ENCODE measurements at places on chromosomes 12 and 14. TPM values are rescaled to one million over a fixed set of nuclear protein-coding genes. Genes with fewer than 3 reads are reported as not detected.

DNA sequence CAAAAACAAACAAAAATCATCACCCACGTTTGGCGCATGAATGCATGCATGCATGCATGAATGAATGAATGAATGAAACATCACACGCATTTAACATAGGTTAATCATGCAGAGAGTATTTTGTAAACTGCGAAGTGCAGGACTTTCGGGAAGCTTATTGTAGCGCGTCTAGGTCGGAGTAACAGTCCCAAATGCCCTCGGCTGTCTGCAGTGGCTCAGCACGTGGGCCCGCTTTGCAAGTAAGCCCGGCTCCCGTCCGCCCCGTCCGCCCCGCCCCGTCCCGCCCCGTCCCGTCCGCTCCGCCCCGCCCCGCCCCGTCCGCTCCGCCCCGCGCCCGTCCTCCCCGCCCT lies 263 bp upstream of the IFT81 start:
- DNase-seq = no peak
- H3K4me3 ChIP-seq = no peak overlapping the region

DNA sequence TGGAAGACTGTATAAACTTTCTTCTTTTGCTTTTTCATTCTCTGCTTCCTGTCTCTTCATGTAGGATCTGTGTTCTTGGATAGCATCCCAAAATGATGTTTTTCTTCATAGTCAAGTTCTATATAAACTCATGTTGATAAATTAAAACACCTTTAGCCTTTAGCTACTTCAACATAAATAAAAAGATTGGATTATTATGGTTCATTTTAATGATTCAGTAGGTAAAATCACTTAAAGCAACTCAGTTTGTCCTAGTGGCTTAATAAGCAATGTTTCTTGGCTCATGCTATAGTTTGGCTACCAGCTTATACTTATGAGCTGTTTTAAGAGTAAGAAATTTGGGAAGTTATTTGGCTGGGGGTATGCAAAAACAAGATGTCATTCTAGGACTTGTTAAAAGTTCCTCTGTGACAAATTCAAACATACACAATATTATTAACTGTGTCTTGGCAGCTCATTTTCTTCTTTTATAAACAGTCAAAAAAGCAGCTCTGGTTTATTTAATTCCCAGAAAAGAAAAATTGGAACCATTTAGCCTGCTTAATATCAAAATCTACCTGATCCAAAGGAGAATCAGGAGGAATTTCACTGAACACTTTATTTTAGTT lies 111.4 kb downstream of the TMTC3 start:
- no peak overlapping the region for H3K27ac ChIP-seq
- no peaks in the 10 kb centered on the region for H3K4me1 ChIP-seq
- no peaks in the 10 kb centered on the region for H3K27me3 ChIP-seq
- no peak for DNase-seq
- no peak overlapping the region for H3K4me3 ChIP-seq

DNA sequence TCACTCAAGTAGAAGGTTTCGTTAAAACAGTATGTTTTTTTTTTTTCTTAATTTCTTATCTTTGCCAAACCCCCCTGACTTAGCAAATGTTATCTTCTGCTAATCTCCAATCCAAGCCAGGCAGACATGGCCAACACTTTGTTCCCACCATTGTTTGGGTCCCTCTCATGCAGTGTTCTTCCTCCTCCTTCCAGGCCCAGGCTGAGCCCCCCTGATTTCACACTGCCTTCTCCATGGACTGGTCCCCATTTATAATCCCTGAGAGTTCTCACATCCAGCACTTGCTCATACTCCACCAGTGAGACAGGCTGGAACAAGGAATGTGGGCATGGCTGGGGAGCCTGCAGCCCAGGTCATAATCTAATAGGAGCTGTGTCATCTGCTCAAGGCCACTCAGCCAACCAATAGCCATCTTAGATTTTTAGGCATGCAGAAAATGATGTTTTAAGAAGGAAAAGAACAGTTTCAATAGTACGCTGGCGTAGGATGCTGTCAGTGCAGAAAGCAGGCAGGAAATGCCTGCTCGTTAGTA lies 238.4 kb upstream of the CCDC196 start:
- no peak for DNase-seq
- H3K4me1 ChIP-seq = no peaks in the 10 kb centered on the region

DNA sequence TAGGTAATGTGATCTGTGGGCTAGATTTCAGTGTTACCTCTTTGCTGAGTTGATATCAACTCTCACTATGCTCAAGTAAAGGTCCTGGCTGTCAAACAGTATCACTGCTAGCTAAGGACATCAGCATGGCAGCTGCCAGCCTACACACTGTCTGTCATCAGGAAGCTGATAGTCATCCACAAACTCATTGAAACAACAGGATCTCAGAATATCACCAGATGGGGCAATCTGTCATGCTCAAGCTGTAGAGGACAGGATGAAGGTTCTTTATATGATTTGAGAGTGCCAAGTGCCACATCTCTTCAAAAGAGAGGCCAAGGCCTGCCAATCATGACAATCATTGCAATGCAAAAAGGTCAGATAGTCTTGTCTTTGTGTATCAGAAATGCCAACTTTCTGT lies 811.5 kb upstream of the SEL1L start:
- H3K27ac ChIP-seq = no peak overlapping the region
- no peak overlapping the region for H3K4me3 ChIP-seq
- H3K36me3 ChIP-seq = no peaks in the 10 kb centered on the region
- no peaks in the 10 kb centered on the region for H3K27me3 ChIP-seq

GRCh38 chr12:110355073-110355472 lies 48.4 kb downstream of the ANAPC7 start:
- H3K36me3 ChIP-seq = peaks cover 15% of the 10 kb centered on the region
- no peak overlapping the region for H3K4me3 ChIP-seq
- H3K27me3 ChIP-seq = no peaks in the 10 kb centered on the region
- no peaks in the 10 kb centered on the region for H3K4me1 ChIP-seq
- no peak for DNase-seq
- no peak overlapping the region for H3K27ac ChIP-seq

DNA sequence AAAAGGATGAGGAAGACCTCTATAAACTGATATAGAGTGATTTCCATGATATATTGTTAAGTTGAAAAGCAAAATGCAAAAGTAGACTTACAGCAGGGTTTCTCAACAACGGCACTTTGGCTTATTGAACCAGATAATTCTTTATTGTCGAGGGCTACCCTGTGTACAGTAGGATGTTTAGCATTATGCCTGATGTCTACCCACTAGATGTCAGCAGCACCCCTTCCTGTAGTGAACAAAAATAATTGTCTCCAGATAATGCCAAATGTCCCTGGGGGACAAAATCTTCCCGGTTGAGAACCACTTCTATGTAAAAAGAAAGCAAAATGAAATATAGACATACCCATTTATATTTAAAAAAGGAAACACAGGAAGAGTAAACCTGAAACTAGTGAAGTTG lies 32.4 kb downstream of the ABCD2 start:
- no peaks in the 10 kb centered on the region for H3K27me3 ChIP-seq
- H3K36me3 ChIP-seq = no peaks in the 10 kb centered on the region
- no peak overlapping the region for H3K27ac ChIP-seq
- no peaks in the 10 kb centered on the region for H3K4me1 ChIP-seq
- DNase-seq = no peak

DNA sequence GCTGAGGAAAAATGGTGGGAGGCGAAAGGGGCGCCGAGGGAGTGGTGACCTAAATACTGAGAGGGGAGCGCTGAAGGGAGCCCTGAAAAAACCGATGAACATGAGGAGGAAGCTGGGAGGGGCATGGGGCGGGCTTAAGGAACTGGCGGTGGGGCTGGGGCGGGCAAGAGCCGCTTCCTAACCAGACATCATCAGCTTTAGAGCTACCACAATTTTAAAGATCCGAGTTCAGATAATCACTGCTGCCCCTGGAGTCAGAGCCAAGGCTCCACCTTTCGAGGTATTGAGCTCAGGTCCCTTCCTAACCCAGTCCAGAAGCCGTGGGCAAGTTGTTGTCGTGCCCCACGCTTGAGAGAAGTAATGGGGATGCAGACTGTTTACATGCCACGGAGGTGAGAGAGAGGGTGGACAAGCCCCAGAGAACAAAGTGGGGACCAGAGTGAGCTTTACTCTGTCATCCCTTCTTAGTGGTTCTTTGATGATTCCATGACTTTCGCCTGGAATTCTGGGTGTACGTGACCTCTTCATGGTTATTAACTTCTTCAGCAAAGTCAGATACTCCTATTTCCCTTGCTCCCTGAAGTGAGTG lies 393 bp downstream of the ORMDL2 start:
- peaks cover 25% of the 10 kb centered on the region for H3K4me1 ChIP-seq
- peaks cover 55% of the 10 kb centered on the region for H3K36me3 ChIP-seq
- H3K27ac ChIP-seq = peak overlapping the region; percentile 73
- peak; percentile 87 for DNase-seq

DNA sequence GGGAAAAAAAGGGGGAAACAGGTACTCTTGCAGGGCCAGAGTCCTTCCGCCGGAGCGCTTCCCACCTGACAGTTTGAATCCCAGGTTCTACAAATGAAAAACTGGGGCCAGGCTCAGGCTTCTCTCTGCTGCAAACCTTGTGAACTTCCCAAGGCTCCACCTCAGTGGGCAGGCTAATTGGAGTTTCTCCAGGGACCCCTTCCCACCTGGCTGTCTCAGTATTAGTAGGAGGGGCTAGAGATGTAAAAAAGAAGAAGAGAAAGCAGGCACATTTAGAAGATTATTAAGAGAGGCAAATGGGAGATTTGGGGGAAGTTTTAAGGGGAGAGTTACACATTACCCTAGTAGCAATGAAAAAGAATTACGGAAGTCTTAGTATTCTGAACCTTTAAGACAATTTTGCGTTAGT lies 20.0 kb upstream of the CLEC2D start:
- H3K36me3 ChIP-seq = peaks cover 5% of the 10 kb centered on the region
- peaks cover 28% of the 10 kb centered on the region for H3K4me1 ChIP-seq

DNA sequence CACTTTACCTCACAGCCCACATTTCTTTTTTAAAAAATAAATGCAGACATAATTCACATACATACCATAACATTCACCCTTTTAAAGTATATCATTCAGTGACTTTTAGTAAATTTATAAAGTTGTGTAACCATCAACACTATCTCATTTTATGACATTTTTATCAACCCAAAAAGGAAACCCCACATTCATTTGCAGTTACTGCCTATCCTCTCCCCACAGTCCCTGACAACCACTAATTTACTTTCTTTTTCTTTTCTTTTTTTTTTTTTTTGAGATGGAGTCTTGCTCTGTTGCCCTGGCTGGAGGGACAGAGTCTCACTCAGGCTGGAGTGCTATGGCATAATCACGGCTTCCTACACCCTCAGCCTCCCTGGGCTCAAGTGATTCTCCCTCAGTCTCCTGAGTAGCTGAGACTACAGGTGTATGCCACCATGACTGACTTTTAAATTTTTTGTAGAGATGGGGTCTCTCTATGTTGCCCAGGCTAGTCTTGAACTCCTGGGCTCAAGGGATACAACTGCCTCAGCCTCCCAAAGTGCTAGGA lies 1.5 kb upstream of the EP400 start:
- no peaks in the 10 kb centered on the region for H3K27me3 ChIP-seq
- H3K27ac ChIP-seq = no peak overlapping the region
- peaks cover 4% of the 10 kb centered on the region for H3K36me3 ChIP-seq
- peaks cover 10% of the 10 kb centered on the region for H3K4me1 ChIP-seq
- DNase-seq = peak; percentile 53

DNA sequence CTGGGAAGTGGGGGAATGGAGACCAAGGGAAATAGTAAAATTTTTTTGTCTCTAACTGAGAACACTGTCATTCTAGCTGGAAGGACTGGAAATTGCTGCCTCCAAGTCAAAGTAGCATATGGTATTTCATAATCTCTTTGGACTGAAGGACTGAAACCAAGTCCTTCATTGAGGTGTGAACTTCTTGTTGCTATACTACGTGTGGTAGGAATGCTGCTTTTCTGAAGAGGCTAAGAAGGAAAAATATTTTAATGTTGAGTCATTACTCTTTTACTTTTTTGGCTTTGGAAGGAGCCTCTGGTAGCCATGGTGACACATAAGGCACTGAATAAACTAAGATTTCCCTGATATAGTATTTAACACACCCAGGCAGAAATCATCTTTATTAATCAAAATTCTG lies 465.4 kb downstream of the NPAS3 start:
- DNase-seq = no peak
- H3K27ac ChIP-seq = no peak overlapping the region
- no peaks in the 10 kb centered on the region for H3K4me1 ChIP-seq

DNA sequence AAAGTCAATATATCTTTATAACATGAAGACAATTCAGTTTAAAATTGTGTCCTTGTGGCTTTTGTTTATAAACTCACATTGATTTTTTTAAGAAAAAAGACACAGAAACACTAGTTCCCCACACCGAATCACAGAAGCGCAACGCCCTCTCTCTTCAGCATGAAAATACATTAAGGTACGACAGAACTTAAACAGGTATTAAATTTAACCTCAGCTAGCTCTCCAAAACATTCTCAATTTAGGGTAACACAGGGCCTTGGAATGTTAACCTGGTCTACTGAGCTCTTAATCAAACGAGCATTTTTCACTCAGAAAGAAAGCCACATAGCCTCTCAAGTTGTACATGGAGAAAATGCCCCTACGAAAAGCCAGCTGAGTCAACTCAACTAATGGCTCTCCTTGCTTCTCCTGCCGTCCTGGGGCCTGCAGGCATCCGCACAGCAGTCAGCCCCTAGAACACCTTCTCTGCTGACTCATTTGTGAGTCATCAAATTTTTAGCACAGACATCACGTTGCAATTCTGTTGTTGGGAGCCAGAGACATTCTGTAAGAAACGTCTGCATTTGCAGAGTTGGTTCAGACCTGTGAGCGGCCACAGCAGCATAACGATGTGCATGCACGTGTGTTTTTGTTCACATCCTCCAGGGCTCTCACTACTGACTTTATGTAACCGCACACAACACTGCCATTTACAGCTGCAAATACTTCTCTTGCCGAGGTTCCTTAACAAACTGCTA lies 141.6 kb downstream of the ITPR2 start:
- peaks cover 13% of the 10 kb centered on the region for H3K4me1 ChIP-seq
- peak overlapping the region; percentile 8 for H3K27ac ChIP-seq
- H3K27me3 ChIP-seq = no peaks in the 10 kb centered on the region
- H3K4me3 ChIP-seq = no peak overlapping the region
- DNase-seq = peak; percentile 72

DNA sequence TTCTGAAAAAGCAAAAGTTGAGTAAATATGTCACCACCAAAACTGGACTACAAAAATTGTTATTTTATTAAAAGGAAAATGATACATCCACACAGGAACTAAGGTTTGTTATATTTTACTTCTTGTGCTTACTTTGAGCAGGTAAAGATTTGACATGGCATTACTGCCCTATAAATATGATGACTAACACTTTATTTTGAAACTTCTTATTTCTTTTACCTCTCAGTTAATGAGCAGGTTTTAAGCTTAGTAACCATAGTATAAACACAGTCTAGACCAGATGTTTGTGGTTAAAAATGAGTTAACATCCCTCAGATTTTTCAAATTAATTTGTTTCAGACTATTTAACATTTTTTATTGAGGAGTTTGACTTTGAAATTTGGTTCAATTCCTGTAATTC lies 862.5 kb upstream of the USP15 start:
- no peaks in the 10 kb centered on the region for H3K4me1 ChIP-seq
- H3K27me3 ChIP-seq = no peaks in the 10 kb centered on the region
- no peak for DNase-seq
- no peaks in the 10 kb centered on the region for H3K36me3 ChIP-seq
- H3K27ac ChIP-seq = no peak overlapping the region

Gene AICDA
- not detected for total RNA-seq

Gene TRMT61A
- 9.0 TPM for total RNA-seq

Gene IL22
- total RNA-seq = not detected

Gene PLA2G1B
- not detected for total RNA-seq

Gene FOXA1
- 0.36 TPM for total RNA-seq

Gene GALC
- total RNA-seq = 23.6 TPM

Data from osteoblast (primary cell).